CD4-positive, alpha-beta T cell treated with Interleukin-15 for 4 hours (primary cell): ENCODE measurements at places on chromosomes 5 and 9.

GRCh38 chr5:157575381-157576020, at the start of gene ADAM19:
Gene ADAM19, minus strand, starts transcription at chr5:157575775. Its CDS starts 79 bp downstream, at chr5:157575696.
- DNase-seq, result peak; percentile 54

DNA sequence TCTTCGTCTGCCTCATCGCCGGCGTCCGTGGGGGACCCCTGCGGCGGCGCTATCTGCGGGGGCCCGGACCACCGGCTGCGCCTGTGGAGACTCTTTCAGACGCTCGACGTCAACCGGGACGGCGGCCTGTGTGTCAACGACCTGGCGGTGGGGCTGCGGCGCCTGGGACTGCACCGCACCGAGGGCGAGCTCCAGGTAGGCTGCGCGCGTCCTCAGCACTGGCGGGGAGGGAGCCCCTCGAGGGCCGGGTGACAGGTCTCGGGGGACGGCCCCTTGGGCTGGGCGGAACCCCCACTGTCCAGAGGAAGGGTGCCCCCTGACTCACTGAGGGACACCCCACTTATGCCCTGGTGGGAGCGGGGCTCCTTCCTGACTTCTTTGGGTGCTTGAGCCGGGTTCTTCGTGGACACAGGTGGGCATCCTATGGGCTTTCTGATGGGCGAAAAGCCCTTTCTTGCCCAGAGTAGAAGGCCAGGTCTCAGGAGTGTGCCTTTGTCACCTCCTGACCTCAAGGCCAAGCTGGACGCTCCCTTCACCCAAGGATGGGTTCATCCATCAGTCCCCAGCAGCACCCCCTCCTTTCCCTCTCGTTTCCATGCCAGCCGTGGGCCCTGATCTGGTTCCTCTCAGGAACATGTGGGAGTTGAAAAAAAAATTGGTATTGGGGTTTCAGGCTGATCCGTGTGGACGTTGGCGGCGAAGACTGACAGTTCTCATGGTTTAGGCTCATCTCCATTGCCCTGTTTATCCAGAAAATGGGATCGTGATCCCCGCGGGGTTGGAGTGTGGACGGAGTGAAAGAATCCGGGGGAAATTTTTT, 564 bp downstream of the SLC25A25 start:
- no peak for DNase-seq

DNA sequence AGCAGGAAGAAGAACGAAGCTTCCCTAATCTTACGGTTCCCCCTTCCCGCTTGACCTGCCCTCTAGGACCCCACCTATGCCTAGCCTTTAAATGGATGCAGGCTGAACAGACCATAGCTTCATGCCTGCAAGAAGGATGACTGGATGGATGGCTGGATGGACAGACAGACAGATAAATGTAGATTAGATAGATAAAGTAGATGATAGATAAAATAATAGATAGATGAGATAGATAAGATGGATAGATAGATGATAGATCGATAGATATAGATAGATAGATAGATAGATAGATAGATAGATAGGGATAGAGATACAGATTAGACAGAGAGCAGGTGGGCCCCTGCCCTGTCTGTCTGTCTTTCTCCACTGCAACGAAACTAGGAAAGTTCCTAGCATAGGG, 72.0 kb downstream of the GPR21 start:
- no peak for DNase-seq

GRCh38 chr5:38871058-38871605, 25.3 kb downstream of the OSMR start:
- DNase-seq, result no peak

DNA sequence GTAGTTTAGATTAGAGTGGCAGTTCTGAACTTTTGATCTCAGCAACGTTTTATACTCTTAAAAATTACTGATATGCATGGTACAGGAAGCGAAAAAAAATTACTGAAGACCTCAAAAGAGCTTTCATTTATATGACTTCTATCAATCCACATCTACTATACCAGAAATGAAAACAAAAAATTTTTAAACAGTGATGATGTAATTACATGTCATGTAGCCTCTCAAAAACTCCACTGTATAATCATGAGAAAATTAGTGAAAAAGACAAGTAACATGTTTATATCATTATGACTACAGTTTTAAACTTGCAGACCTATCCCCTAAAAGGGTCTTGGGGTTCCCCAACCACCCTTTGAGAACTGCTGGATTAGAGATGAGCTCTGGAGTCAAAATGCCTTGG, 9.3 kb downstream of the DNAJC18 start:
- DNase-seq, result no peak

DNA sequence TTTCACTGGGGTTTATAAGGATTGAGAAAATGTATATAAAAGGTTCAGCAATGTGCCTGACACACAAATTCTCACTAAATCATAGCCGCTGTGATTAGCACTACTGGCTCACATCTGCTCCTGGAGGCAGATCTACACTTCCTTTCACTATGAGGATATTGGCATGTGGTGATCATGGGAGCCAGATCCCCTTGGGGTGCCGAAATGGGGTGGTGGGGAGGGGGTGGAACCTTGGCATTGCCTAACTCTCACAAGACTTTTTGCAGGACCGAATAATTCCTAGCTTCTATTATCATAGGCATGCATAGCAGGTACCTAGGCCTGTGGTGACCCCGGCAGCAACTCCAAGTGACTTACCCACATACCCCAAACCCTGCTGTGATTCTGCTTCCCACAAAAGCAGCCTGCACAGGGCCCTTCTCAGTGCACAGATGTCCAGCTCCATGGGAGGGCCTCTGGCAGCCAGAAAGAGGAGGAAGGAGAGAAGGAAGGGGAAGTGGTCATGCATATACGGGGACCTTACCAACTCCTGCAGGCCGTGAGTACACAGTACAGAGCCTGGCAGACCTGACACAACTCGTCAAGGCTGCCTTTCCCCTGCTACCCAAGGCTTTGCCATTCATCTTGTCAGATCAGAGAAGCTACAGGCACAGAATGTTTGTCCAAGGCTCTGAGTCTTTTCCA, 61.3 kb upstream of the IQGAP2 start:
- no peak for DNase-seq

DNA sequence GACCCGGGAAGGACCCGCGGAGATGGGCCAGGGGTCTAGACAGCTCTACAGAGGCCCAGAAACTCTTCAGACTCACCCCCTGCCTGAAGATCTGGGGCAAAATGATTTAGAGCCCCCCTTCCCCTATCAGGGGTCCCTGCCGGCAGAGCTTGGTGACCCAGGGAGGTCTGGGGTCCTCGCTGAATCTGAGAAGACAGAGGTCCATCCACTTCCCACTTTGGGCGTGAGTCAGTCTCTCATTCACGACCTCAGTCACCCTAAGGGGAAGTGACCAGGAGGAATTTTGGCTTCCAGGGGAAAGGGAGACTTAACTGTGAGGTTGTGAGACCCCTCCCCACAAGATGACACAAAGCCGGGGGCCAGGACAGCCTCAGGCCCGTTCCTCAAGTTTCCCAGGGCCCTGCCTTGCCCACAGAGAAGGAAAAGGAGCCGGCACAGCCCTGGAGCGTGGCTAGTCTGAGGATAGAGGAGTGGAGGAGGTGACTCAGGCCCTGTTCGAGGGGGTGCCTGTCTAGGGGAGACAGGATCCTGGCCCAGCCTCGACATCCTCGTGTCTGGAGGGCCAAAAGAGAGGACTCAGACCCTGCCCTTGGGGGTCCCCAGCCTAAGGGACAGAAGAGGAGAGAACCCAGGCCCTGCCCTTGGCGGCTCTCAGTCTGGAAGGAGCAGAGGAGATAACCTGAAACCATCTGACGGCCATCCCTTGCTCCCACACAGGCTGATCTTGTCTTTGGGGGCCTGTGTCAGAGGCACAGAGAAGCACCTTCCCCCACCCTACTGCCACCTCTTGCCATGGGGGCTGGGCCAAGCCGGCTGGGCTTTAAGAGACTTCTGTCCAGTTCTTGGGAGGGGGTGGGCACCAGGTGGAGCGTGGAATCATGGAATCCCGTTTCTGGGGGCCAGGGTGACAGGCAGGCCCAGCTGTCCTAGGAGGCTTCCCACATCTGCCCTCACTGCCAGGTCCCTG, 889 bp downstream of the PDLIM4 start:
- no peak for DNase-seq

DNA sequence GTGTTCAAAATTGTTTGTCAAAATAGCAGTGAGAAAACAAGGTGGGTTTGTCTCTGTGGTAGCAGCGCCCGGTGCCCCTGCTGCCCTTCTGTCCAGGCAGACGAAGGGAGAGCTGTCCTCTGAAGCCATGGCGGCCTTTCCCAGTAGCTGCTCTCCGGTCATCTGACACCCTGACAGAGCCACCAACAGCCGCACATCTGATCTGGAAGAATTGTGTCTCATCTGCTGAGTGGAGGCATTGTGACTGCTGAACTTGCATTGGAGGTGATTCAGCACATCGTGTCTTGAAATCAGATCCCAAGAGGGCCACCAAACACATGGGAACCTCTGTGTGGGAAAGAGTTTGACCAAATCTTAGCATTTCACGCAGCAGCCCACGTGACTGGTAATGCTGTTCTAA, 337.6 kb upstream of the IRX1 start:
- no peak for DNase-seq

- DNase-seq, result no peak
Measured at GRCh38 chr5:17401470-17402288, 96.4 kb upstream of the TAF11L2 start.

DNA sequence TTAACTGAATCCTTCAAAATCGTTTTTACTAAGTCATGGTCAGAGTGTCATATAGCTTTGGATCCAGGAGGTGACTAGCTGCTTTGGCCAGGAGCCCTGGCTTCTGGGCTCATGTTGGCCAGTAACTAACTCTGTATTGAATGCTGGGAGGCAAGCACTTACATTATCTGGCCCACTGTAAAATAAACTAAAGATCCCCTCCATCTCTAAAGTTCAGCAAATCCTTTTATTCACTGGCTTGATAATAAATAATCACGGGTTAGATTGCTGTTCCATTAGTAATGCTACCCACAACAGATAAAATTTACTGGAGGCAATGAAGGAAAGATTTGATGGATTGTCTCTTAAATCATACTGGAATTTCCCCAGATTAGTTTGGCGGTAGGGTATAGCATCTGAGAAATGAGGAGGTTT, 382.2 kb upstream of the TLE4 start:
- no peak for DNase-seq

GRCh38 chr5:147989239-147989638, 74.5 kb upstream of the SPINK5 start:
- DNase-seq, result no peak

DNA sequence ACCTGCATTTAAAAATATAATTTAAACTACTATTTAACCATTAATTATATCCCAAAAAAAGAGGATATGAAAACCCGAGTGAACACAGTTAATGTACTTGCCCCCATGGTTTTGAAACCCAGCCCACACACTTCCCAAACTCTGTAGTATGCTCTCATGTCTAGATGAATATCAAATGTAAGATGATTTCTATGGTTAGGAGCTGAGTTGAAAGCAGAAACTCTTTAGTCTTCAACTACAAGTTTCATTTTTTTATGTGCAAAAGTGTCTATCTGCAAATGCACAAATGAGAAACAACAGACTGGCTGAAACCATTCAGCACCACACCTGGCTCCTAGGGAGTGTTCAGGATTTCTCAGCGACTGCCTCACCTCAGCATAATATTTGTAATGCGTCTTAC, 183.3 kb downstream of the SEMA5A start:
- DNase-seq, result no peak

DNA sequence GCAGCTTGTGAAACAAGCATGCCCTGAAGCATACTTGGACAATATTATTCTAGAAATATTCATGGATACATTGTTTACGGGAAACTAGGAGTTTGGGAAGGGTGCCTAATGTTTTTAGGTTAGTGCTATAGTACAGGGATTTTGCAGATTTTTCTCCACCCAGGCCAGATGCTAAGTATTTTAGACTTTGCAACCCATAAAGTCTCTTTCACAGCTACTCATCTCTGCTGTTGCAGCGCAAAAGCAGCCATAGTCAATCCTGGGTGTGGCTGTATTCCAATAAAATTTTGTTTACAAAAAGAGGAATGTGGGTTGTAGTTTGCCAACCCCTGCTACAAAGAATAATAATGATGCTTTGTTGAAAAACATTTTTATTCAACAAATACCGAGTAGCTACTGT, 106.2 kb downstream of the CEMIP2 start:
- no peak for DNase-seq

GRCh38 chr5:32207355-32207634, 33.2 kb upstream of the GOLPH3 start:
- DNase-seq, result no peak

DNA sequence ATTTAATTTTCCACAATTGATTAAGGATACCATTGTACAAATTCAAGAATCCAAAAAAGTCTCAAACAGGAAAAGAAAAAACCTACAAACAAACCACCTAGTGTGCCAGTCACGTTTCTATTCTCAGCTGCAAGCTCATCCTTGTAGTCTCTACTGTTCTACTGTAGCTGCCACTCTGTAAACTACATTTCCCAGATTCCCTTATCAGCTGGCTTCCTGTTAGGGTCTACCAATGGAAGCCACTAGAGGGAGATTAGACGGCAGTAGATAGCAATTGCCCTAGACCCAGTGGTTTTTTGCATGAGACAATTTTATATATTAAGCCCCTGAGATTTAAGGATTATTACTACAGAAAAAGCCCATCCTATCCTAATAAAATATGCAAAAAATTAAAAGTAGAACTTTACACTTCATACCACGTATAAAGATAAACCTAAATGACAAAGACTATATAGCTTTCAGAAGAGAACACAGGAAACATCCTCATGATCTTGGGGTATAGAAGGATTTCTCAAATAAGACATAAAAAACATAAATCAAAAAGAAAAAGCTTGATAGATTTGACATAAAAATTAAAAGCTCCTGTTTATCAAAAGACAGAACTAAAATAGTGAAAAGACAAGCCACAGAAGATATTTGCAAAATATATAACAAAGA, 37.4 kb downstream of the P4HA2 start:
- DNase-seq, result peak; percentile 43

- no peak for DNase-seq
Measured at GRCh38 chr9:127393645-127394044, 3.3 kb upstream of the SLC2A8 start.

DNA sequence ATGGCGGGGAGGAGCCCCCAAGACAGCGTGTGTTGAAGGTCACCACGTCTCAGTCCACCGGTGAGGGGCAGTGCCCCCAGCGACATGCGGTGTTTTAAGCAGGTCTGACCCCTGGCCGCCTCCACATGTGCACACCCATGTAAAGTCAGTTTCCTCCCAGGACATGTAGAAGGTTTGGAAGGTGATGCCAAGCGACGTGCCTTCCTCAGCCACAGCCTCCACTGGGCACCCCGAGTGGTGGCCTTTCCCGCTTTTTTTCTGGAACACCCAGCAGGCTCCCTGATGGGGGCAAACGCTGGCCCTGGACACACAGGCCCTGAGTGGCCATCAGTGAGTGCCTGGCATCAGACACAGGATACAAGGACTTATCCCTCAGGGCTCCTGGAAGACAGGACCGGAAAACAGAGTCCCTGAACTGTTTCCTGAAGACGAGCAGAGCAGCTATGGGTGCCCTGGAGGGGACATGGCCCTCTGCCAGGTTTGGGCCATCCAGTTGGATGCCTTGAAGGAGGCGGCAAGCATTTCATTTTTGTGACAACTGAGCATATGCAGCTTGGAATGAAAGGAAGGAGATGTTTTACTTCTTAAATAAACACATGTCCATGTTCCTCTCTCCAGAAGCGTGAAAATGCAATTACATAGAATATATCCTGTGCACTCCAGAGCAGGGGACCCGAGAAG, 275.8 kb upstream of the IRX2 start:
- DNase-seq, result no peak
